ENCODE measurements at places on chromosomes 1 and 21.

DNA sequence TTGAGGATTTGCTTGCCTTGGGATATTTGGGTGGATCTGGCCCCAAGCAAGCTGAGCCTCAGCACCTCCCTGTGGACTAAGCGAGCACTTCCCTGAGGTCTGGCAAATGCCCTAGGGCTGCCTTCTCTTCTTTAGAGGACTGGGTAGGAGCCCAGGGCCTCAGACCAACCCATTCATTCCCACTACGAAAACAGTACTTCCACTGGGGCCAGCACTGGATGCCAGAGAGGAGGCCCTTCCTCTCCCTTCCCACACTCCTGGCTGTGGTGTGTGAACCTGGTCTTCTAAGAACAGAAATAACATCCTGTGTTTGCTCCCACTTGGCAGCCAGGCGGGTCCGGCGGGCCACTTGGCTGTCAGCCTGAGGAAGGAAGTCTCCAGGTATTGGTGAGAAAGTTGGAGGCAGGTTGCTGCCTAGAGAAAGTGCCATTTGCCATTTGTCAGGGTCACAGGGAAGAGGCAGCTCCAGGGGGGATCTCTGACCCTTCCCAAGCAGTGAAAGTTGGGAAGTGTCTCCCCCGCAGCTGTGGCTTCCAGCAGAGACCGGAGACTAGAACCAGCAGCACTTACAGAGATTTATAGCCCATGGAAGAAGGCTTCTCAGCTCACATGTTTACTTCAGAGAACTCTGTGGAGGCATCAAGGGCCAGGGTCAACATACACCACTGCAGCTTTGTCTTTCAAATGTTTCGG is 323.5 kb downstream of the SIPA1L2 start:
- no peak for DNase-seq

- DNase-seq, result no peak
These were observed 36.0 kb downstream of the CAPN2 start for GRCh38 chr1:223748405-223748772.

DNA sequence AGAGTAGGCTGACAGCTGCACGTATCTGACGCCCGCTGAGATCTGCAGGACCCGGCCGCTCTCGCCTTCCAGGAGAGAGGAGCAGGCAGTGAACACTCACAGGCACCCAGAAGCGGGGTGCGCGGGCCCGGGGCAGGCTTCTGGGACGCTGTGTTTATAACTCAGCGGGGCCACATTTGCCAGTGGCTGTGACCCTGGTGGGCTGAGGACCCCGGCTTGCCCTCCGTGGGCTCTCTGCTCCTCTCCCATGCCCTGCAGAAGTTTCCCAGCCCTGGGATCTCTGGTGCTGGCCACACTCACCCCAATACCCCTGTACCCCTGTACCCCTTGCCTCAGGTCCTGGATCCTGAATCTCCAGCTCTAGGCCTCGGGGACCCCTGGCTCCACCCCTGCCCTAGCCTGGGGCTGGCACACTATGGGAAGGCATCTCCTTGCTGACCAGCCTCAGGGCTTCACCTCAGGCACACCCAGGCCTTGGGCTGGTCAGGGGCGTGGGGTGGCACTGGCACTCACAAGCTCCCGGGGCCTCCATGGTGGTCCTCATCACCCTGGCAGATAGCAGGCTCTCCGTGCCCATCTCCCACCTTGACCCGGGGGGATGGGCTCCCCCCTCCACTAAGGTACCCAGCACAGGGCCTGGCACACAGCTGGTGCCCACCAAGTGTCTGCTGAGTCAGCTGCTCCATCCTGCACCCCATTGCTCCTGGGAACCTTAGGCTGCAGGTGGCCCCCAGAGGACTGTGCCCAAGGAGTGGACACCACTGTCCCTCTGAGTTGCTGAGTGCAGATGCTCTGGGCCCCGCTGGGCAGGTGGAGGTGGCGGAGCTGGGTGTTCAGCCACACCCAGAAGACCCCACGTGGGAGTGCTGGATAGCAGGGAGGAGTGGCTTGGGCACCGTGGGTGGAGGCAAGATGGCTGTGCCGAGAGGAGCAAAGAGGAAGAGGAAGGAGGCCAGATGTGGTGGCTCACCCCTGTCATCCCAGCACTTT is 32.4 kb downstream of the MORN1 start:
- no peak for DNase-seq

DNA sequence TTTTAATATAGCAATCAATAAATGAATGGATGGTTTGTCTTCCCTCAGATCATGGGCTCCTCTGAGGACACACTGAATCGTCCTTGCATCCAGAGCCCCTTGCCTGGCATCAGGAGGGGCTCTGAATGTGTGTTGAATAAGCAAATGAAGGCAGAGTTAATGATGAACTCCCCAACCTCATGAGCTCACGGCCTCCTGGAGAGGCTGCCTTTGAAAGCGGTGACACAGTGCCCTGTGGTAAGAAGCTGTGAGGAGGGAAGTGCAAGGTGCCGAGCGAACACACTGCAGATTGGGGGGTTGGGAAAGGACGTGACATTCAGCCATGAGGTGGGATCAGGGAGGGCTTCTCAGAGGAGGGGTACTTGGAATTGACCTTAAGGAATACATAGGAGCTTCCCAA is 3.2 kb upstream of the PARS2 start:
- no peak for DNase-seq

DNA sequence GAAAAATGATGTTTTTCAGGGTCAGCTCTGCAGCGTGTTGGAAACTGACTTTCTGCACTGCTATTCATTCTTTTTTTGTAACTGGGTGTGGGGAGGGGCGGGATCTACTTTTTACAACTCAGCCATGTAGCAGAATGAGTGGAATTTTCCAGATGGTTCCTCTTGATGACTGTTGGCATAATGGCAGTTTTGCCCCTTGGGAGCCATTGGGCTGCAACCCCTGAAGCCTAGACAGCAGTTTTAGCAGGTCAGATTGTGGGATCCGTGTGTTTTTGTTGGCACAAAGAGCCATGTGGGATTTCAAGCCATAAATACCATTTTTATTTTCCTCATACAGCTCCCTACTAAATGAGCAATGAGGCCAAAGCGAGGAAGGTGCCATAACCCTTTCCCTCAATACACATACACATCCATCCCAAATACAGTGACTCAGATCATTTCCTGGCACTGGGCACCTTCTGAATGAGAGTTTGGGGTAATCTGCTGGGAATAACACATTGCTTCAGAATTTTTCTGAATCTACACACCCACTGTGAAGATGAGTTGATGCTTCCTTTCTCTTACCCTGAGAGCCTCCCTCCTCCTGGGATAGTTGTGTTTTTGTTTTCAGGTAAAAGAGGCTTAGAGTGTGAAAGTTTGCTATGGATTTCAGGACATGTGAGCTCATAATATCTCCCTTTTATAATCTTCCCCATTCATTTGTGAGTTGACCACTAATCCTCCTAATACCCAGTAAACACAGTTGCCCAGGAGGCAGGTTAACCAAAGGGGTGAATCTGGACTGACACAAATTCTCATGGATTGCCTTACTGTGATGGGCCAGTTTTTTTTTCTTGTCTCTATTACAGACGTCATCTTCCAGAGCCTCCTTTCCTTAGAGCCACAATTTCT is 13.1 kb downstream of the S100A10 start:
- no peak for DNase-seq

DNA sequence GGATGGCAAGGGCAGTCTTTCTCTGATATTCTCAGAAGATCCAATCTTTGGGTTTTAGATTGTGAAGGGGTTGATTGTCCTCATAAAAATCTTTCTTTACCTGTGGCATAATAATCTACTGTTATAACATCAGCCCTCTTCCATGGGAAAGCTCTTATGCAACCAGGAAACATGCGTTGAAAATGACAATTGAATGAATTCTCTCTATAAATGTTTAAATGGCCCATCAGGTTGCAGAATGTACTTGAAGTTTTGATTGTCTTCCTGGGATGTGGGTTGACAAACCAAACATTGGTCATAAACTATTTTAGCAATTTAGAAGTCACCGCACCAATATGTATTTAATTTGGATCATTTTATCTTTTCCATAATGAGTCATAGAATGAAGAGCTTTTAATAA is 31.7 kb upstream of the ITLN1 start:
- no peak for DNase-seq
